ENCODE measurements at places on chromosomes 4 and X.

GRCh38 chrX:13263560-13264251, 56.1 kb downstream of the ATXN3L start:
- no peak for DNase-seq

GRCh38 chrX:23802431-23802830, 19.5 kb downstream of the SAT1 start:
- no peak for DNase-seq

DNA sequence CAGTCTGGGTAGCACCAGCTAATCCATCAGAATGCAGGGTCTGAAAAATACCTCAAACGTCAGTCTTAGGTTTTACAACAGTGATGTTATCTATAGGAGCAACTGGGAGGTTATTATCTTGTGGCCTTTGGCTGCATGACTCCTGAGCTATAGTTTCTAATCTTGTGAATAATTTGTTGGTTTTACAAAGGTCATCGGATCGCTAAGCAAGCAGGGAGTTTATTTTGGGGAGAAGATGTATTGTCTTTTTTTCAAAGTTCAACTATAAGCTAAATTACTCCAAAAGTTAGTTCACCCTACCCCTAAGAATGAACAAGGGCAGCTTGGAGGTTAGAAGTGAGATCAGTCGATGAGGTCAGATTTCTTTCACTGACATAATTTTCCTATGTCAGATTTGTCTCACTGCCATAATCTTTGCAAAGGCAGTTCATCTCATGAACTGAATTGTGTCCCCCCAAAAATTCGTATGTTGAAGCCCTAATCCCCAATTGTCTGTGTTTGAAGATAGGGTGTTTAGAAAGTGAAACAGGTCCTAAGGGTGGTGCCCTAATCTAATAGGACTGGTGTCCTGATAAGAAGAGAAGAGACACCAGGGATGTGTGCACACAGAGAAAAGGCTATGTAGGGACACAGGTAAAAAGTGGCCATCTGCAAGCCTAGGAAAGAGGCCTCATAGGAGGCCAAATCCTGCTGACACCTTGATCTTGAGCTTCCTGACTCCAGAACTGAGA, 175.8 kb upstream of the GALNT7 start:
- no peak for DNase-seq

- DNase-seq: no peak
Observed at GRCh38 chrX:111615227-111615626, 65.7 kb upstream of the ALG13 start.

GRCh38 chr4:142406499-142406835, 439.6 kb downstream of the INPP4B start:
- DNase-seq: no peak

DNA sequence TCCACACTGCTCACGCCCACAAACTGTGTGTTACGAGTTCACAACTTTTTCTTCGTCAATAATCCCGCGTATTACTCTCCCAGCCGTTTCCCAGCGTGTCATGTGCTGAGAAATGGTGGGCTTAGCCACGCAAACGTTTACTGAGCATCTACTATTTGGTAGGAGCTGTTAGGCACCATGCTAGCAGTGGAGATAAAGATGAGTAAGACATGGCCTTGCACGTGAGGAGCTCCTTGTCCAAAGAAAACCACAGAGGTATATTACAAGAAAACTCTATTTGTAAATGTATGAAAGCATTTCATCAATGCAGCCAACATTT, 821 bp upstream of the TMEM128 start:
- DNase-seq: no peak

DNA sequence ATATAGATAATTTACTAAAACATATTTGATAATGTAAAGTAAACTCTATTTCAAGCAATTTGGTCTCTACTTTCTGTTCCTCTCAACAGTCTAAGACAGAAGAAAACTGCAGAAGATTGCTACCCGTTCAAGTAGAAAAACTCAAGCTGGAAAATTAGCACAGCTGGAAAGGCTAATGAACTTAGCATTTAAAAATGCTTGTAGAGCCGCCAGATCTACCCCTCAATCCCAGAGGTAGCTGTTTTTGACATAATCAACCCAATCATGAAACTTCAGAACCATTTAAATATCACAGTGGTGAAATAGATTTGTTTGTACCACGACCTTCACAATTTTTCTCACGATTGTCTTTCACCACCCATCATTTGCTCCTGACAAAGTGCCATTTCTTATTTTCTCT, 479.5 kb downstream of the SPRY1 start:
- no peak for DNase-seq

DNA sequence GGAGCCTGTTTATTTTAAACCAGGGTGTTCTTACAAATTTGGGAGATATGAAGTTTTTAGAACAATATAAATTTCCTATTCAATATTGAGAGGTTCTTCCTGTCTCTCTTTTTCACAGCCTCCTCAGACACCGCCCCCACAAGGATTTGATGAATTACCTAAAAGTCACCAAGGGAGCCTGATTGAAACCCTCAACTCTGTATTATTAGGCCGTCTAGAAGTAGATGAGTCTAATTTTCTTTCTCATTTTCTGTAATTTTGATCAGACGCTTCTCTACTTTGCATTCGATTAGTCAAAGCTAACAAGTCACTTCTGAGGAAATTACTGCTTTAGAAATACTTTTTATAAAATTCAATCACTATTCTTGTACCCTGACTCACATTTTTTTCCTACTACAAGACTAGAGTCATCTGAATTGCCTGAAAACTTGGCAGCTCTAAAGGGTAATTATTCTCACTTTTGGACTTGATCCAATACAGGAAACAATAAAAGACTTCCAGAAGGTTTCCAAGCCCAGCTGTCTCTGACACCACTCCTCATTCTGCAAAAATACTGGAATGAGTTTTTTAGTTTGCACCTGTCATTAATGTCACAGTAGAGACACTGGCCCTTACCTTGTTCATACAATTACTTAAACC, 111.2 kb downstream of the ELOVL6 start:
- no peak for DNase-seq

- DNase-seq: no peak
Observed at GRCh38 chr4:77877167-77877566, 14.5 kb downstream of the MRPL1 start.

DNA sequence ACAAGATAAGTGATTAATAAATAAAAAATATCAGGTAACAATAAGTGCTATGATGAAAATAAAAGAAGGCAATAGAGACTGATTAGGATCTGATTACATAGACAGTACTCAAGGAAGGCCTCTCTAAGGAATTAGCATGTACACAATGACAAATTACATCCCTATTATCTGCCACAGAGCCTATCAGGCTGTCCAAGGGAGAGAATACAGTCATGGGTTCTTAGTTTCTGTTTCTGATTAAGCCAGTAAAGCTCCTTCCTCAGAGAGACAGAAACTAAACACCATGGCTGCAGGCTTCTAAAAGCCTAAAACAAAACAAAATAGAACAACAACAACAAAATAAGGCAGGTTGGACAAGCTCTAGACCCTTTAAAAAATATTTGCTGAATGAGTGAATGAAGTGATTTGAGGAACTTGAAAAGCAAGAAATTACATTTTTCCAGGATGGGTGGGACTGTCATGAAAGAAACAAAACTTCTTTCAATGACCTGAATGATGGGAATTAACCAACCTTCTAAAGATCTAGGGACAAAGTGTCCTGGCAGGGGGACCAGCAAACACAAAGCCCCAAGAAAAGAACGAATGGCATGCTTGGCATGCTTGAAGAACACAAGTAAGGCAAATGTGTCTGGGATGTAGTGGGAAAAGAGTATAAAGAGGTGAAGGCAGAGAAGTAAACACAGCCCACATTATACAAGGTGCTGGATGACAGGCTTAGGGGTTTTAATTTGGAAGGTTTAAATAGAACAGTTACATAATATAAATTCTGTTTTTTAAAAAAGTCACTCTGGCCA, 44.1 kb downstream of the NAA11 start:
- DNase-seq: no peak

DNA sequence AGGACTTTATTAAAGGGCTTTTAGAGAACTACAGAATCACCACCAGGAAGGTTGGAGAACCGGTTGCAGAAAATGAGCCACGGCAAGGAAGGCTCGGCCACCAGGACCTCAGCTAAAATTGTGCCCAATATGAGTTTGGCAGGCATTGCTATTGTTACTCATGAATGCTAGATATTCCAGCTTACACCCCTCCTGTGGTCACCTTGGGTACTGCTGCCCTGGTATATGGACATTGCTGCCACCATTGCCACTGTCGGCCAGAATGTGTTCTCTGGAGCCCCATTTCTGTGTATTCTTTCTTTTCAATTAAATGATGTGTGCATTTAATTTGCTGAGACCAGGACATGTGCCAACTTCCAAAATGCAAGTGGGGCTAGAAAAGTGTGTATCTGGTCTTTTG, 626.7 kb upstream of the BOD1L1 start:
- DNase-seq: peak; percentile 30

DNA sequence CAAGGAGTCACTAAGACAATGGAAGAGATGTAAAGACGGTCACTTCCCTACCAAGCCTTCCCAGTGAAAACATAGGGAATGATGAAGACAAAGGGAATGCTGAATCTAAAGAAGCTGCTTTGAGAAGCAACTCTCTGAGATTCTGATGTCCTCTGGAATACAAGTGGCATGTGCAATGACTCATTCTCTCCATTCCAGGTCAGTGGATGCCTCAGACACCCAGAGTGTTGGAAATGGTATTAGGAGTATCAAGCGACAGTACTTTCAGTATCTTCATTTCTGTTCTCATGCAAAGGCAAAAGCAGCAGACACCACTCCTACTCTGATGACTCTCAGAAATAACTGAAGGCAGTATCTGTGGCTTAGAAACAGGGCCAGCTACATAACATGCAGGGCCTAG, 102.6 kb downstream of the FSTL5 start:
- no peak for DNase-seq

GRCh38 chr4:126306152-126306869, 991.6 kb downstream of the FAT4 start:
- no peak for DNase-seq

GRCh38 chr4:154507156-154507555, 15.6 kb upstream of the DCHS2 start:
- no peak for DNase-seq

DNA sequence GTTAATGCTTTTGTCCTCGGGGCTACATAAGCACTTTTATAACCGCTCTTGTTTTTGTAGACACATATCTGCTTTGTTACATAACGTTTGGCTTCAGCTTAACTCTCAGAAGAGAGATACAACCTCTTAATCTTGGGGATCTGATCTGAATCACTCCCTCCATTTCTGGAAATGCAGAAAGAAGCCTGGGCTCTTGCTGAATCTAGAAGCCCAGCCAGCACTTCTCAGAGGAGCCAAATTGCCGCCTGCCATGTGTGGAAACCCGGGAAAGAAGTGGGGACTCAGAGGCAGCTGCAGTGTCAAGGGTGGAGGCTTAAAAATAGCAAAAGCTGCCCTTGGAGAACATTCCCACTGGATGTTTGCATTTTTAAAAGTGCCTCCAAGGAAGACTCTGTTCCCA, 69.3 kb upstream of the LDB2 start:
- DNase-seq: no peak

GRCh38 chrX:47129157-47129898, 15.2 kb downstream of the NDUFB11 start:
- peak; percentile 86 for DNase-seq

GRCh38 chrX:3286196-3286945, 60.1 kb downstream of the MXRA5 start:
- no peak for DNase-seq

DNA sequence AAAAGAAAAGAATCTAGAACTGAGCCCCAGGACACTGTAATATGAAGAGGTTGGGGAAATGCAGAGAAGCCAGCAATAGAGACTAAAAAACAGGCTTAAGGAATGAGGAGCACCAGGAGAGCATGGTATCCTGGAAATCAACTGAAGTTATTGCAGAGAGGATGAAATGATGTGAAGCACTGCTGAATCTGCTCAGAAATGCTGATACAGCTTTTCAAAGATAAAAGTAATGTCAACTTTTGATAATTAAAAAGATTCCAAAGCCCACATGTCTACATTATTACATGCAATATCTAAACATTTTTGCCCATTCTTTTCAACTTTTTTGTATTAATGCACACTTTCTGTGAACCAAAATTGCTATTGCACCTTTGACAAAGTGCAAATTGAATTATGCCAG, 718.4 kb downstream of the ADGRL3 start:
- DNase-seq: no peak

GRCh38 chrX:69362354-69362753, 141.8 kb upstream of the NALF2 start:
- DNase-seq: no peak

DNA sequence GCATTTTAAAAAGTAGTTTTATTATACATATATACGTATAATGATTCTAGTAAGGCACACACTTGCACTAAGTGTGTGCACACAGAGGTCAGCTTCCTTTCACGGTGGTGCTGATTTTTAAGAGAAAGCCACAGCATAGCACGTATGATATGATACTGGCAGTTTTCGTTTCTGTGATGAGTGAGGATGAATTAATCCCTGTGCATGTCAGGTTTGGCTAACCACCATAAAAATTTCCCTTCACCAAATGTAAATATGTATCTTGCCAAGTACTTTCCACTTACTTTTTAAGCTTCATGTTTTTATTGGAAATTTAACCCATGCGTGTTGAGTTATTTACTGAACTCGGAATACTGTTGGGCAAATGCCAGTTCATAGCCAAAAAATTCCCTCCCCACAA, 84.6 kb downstream of the SYNPO2 start:
- no peak for DNase-seq

DNA sequence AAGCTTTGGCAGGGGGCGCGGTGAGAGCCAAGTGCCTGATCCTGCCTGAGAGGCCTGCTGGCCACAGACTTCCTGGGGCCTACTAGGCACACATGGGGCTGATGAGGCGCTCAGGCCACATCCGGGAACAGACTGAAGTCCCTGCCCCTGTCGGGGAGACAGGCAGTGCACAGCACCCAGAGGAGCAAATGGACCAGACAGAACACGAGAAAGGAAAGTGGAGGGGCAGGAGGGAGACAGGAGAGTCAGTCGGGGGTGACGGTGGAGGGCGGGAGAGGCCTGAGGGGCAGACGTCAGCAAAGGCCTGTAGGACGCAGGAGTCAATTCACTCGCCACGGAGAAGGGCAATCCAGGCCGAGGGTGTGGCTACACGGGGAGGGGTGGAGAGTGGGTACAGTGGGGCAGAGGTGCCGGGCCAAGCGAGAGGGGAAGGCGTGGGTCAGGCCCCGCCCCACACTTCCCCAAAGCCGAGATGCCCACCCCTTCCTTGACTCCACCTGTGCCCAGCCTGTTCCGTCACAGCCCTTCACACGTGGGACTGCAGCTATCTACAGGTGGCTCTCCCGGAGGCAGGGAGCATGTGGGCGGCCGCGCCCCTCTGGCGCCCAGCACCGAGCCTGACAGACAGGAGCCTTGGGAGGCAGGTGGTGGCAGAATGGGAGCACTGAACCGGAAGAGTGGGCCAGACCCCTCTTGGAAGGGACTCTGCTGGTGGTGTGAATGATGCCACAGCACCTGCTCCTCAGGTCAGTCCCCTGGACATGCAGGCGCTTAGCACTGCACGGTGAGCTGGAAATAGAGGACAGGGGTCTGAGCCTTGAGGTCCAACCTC, 20.5 kb downstream of the NOP14 start:
- no peak for DNase-seq

GRCh38 chrX:121052122-121052521, 4.7 kb downstream of the GLUD2 start:
- DNase-seq: no peak

- DNase-seq: no peak
Observed at GRCh38 chrX:130893356-130894085, 9.5 kb downstream of the ENOX2 start.

GRCh38 chr4:71587995-71588394, 195.9 kb downstream of the GC start:
- no peak for DNase-seq

GRCh38 chrX:25548811-25549210, 533.0 kb upstream of the ARX start:
- DNase-seq: no peak

GRCh38 chr4:152385551-152385950, 150.3 kb downstream of the FBXW7 start:
- no peak for DNase-seq

- no peak for DNase-seq
Observed at GRCh38 chr4:1714303-1715001, 2.3 kb upstream of the SLBP start.

Measured in neural crest cell (in vitro differentiated cells).